ENCODE measurements at places on chromosomes 7 and 10.
A peak's percentile ranks its signal among the peaks of the same experiment; 100 is the strongest.

GRCh38 chr7:144628176-144628575, 207.7 kb downstream of the TPK1 start:
- DNase-seq, result no peak

DNA sequence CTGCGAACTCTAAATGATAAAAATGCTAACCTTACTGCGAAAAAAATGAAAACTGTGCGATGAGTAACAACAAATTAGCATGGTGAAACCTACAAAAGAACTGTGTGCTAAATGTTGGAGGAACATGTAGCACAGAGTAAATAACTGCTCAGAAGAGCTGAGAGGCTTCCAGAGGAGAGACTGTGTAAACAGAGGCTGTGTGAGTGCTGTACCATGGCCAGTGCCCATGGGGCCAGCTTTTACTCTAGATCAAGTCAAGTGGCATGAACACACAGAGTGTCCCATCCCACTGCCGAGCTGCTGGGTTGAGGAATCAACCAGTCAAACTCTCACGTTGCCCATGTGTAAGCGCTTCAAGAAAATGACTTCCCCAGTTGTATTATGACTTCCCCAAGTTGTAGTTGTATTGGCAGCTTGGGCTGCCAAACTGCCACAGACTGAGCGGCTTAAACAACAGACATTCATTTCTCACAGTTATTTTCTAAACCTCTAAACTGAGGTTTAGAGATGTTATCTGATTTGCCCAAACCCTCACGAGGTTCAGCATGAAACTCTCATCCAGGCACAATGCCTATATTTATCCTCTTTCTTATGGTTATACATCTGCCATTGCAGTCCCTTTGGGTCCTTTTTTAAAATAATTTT, 270.7 kb downstream of the ABCA13 start:
- no peak for DNase-seq

DNA sequence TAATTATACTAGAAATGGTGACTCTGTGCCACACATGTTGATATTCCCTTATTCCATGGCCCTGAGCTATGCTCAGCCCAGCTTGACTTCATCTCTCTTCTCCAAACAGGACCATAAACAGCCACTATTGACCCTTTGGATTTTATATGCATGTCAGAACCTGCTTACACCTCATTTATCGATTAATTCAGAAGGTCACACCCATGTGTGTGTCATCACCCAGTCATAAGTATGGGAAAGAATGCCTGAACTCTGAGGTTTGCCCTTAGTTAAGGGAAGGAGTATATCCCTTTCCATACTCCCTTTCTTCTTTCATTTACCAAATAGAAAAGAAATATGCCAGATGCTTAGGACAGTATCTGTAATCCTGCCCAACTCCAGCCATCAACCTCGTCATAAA, 602.3 kb downstream of the SORCS3 start:
- no peak for DNase-seq

GRCh38 chr7:156151078-156151477, 338.8 kb upstream of the SHH start:
- DNase-seq, result no peak

DNA sequence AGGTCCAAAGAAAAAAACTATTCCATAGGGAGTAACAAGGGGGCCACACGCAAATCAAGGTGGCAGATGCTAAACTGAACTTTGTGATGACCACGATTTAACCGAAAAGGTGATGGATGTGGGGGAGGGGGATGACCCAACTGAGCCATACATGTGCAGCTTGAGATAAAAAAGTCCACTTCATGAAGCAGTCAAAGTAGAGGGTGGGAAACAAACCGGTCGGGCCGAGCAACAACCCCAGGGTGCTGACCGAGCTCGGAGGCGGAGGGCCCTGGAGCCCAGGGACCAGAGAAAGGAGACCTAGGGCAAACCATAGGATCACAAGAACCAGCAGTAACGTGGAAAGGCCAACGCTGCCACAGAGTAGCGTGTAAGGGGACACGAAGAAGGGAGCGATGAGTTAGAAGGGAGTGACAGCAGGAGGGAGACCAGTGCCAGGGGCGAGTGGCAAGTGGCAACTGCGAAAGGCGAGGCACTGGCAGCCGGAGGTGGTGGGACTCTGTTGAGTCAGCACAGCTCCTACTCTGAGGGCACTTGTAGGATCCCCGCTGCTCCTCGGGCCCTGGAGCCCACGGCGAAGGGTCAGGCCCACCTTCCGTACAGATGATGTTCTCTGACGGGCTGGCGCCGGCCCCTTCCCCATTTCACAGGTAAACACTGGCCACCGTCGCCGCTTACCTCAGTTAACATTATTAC, 540 bp downstream of the SNX13 start:
- peak; percentile 63 for DNase-seq

DNA sequence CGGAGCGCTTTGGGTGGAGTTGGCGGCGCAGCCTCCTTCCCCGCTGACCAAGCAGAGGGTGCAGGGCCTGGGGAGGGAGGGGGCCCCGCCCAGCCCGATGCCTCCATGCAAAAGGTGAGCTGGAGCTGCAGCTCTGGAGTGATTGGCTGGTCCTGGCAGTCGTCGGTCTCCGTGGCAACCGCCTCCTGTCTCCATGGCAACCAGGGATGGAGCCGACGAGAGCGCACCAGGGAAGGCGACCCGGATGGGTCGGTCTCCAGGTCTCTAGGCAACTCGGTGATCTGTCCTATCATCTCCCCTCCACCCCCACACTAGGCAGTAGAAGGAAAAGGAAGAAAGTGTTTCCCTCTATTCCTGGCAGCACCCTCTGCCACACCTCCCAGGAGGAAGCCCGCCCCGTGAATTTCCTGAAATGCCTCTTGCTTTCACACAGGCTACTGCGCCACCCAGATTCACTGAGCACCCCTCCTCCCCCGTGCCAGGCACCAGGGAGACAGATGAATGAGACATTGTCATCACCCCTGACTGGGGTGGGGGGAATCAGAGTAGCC, 647 bp upstream of the NACAD start:
- DNase-seq, result peak; percentile 76

DNA sequence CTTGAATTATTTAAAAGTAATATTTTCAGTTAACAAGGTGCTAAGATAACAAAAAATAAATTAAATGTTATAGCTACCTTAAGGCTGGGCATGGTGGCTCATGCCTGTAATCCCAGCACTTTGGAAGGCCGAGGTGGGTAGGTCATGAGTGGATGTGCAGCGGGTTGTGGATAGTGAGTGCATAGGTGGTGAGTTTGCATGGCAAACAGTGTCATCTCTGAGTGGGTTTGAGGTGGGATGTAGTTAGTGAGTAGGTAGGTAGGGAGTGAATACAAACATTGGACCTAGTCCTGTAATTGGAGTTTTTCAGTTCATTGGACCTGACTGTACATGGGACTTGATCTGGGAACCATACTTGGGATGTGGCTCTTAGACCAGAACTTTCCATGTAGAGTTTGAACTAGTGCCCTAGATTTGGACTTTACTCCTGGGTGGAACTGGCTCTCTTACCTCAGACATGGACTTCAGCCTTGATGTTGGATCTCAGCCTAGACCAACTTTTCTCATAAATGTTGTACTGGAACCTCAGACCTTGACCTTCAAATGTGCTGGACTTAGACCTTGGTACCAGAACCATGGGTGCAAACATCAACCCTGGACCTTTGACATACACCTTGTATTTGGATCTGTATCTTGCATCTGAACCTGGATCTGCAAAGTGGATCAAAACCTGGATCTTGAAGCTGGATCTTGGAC, 47.0 kb downstream of the SEC61G start:
- DNase-seq, result no peak

GRCh38 chr10:45495438-45496152, 121.6 kb downstream of the ALOX5 start:
- no peak for DNase-seq

- no peak for DNase-seq
Measured at GRCh38 chr10:65827359-65827758, 1098.5 kb upstream of the LRRTM3 start.

DNA sequence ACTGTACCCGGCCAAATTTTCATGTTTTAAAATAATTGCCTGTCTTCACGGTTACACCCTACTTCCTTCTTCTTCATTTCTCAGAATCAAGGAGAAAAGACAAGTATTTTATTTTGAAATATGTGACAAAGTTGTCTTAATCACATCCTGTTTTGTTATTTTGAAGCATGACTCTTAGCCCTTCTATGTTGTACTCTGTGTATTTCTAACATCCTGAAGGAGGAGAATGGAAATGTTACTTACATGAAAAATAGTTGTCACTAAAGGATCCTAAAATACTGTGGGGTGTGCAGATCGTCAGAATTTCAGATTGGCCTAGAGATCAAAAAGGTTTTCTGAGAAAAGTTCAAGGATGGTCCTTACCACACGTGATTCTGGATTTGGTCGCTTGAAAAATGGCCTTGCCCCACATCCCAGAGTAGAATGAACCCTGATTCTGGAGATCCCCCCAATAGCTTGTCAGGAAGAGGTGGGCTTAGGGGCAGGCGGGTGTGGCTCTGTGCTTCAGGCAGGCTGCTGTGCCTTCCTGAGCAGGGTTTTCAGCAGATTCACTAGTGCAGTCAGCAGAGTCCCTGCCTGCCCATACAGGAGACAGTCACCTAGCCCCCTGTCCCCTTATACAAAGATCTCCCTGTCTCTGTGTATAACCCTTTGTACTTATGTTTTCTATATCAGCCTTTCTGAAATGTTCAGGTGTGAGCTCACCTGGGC, 8.6 kb downstream of the UPP1 start:
- DNase-seq, result no peak

- no peak for DNase-seq
Measured at GRCh38 chr7:156222151-156222550, 409.9 kb upstream of the SHH start.

DNA sequence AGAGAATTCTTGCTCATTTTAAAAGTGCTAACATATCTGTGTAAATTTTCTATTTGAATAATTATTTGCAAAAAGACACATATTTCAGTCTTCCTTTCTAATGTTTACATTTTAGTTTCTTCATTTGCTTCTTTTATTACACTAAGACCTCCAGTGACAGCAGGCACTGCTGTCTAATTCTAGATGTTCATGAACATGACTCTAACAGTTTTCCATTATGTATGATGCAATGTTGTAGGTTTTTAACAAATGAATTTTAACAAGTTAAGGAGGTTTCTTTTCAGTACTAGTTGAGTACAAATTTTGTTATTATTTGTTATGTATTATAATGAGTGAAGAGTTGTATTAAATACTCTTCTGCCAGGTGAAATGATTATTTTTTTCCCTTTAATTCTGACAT, 83.6 kb downstream of the GRB10 start:
- no peak for DNase-seq

DNA sequence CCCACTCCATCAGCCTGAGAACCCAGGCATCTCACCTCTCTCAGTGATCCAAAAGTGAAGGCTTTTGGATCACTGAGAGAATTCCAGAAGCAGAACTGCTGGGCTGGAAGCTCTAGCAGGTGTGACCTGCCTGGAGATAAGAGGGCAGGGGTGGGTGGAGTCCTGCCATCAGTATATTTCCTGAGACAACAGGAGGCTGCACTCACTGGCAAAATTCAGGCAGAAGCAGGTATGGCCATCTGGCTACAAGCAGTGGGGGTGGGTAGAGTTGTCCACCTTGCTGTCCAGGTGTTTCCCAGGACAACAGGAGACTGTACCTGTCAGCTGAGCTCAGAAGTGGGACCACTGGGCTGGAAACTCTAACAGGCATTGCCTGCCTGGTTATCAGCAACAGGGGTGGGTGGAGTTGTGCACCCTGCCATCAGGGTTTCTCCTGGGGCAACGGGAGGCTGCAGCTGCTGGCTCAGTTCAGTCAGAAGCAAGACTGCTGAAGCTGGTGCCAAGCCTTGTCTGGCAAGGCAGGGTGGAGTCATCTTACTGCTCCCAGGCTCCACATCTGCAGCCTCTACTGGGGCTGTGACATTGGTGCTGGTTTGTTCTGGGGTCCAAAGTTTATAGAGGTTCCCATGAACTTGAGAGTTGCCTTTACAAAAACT, 47.2 kb upstream of the SFTPD start:
- no peak for DNase-seq

GRCh38 chr7:45414226-45414625, 159.9 kb upstream of the ADCY1 start:
- no peak for DNase-seq

DNA sequence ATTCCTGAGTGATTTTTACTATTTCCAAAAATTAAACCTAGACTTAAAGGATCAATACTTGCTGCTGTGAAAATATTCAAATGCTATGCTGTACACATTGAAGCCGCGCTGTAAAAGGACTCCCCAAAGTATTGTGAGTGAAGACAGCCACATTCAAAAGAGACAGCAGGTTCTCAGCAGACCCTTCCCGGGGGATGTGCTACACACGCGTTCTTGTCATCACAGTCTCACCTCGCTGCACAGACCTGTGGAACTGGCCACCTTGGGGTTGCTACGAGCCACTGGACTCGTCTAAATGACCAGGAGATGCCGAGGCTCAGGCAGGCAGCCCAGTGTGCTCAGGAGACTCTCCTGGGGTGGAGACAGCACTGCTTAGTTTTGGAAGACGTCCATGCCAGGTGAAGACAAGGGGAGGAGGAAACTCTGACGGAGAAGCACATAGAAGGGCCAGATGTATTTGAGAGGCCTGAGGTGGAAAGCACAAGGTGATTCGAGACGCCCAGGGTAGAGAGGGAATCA, 367.7 kb upstream of the SHH start:
- no peak for DNase-seq

GRCh38 chr10:6151087-6151977, 51.4 kb upstream of the PFKFB3 start:
- peak; percentile 73 for DNase-seq

- DNase-seq, result peak; percentile 51
Measured at GRCh38 chr10:44853148-44853734, 57.9 kb upstream of the TMEM72 start.

GRCh38 chr10:103058034-103058433, 135.0 kb downstream of the NT5C2 start:
- DNase-seq, result no peak

DNA sequence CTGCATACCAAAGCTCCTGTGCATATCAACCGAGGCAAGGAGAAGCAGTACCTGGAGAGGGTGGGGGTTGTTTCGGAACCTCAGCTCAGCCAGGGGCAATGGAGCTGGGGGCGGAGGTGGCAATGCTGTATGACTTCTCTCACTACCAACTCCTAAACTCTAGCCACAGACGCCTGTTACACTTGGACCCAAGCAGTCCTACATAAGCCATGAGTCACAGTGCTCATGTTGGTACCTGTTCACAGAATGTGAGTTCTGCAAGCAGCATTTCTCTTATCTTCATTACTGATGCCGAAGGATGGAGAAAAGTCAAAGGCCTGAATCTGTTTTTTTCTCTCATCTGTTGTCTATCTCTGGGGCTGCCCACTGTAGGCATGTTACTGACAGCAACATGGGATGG, 3.2 kb upstream of the RAB18 start:
- DNase-seq, result no peak

GRCh38 chr7:16759840-16760239, 6.3 kb downstream of the TSPAN13 start:
- DNase-seq, result no peak

DNA sequence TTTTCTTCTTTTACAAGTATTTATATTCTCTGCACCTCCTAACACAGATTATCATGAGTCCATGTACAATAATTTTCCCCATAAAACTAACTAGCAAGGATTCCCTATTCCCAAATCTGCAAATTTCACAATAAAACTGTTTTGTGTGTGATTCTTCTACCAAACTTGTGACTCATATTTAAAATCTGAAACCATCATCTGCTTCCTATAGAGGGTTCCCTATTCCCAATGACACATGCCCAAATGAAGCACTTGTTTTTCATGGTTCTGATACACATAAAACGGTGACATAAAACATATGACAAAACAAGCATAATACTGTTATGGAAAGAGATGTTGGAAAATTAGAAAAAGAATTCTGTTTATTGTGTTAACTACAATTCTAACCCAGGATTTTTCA, 657.6 kb downstream of the PARD3 start:
- DNase-seq, result peak; percentile 20

GRCh38 chr7:85160223-85160622, 26.6 kb downstream of the SEMA3D start:
- peak; percentile 31 for DNase-seq

- peak; percentile 75 for DNase-seq
Measured at GRCh38 chr10:100656454-100656853, 88.9 kb upstream of the PAX2 start.
